ENCODE measurements at places on chromosomes 5 and 9. TPM values are rescaled to one million over a fixed set of nuclear protein-coding genes. Genes with fewer than 3 reads are reported as not detected.

DNA sequence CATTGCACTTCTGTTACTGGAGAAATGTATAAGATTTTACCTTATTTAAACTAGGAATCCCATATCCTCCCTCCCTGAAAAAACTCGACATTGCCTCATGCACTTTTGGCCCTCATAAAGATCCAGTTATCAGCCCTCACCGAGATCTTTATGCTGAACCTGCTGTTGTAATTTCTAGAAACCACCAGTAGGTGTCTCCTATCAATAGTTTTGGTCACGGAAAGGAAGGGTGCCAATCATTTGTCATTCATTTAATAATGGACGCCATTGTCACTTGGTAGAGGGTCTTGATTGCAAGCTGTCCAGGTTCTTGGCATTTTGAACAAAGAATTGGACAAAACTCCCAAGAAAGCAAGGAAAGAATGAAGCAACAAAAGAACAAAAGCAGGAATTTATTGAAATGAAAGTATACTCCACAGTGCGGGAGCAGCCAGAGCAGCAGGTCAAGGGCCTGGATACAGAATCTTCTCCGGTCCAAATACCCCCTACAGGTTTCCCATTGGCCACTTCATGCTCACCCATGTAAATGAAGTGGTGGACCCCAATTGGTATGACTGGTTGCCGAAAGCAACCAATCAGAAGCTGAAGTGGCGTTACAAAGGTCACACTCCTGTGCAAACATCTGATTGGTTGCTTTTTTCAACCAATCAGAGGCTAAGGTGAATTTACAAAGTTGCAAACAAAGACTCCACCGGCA is 524.3 kb downstream of the PSAT1 start:
- no peak for DNase-seq

- no peak for DNase-seq
Measured at GRCh38 chr5:145362266-145362665, 472.9 kb downstream of the PRELID2 start.

DNA sequence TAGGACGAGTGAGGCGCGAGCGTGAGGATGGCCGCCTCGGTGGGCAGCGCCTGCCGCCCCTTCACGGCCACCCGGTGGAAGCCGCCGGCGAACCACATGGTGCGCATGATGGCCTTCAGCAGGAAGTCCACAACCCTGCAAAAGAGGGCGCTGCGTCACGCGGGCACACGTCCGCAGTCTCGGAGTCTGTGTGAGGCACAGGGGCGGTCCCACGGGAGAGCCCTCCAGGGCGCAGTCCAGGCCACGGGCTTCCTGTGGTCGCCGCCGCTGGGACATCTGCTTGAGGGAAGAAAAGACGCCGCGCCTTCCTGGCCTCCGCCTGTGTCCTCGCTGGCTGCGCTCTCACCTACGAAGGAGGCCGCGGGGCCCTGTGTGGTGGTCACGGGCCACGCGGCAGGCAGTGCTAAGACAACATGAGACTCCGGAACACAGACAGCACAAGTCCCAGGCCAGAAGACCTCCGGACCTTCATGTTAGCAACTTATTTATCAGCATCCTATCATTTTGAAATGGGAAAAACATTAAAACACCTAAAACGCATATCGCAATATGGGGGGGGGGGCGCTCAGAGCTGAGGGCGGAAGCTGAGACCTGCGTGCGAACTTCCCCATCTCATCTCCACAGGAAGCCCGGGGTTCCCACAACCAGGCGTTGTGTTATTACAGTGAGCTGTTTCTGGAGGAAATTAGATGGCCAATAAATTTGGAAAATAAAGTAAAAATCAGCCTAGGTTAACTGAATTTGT is 28.8 kb downstream of the LPCAT1 start:
- no peak for DNase-seq

DNA sequence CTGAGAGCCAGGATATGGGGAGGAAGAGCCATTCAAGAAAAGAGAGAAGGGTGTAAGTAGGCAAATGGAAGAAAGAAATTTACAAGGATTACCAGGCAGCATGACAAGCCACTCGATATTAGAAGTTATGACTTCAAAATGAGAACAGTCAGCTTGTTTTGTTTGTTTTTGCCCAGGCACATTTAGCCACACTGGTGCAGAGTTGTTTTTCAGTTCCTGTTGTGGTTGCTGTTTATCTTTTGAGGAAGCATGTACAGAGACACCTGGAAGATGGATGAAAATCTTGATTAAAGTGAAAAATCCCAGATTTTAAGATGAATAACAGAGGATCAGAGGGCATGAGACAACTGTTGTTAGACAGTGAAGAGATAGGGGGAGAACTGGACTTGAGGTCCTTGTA is 199.1 kb downstream of the MTRR start:
- DNase-seq, result no peak

GRCh38 chr5:142821733-142822487 is 51.7 kb downstream of the ARHGAP26 start:
- no peak for DNase-seq

DNA sequence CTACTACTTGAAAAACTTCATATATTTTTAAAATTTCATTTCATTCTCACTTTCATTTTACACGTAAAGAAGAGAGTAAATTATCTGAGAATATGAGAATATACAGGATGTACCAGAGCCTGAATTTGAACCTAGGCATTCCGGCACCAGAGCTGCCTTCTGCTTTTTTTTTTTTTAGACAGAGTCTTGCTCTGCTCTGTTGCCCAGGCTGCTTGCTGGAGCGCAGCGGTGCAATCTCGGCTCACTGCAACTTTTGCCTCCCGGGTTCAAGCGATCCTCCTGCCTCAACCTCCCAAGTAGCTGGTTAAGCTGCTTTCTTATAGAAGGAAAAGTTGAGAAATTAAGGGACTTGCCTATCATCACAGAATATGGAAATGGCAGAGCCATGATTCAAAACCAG is 540.1 kb downstream of the EBF1 start:
- DNase-seq, result no peak

DNA sequence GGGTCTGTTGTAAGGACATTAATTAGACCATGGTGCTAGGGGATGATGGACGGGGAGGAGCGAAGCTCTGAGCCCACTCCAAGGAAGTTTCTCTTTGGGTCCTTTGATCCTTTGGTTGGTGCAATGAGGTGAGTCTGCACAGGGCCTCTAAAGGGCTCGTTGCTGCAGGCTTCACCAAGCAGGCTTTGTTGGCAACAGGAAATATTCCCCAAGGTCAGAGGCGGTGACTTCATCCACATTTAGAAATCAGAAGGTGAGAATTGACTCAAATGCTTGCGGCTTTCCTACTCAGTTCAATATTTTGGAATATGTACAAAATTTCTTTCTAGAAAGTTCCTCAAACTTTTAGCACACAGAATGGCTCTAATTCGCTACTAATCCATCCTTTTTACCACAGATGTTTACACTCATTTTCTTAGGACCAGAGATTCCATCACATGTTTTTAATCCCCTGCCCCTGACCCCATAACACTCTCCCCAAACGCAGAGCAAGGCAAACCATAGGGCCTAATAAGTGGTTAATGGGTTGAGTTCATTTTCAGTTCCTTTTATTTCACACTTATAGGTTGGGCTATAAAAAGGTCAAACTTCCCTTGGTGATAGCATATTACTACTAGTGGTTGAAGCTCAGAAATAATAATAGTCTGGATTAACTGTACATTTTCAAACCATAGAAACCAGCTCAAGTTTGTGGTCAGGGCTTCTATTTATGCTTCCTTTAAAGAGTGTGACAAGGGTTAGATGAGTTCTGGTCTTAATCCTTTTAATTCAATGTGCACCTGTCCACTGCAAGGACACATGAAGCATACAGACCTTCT is 37.3 kb upstream of the TMEM252 start:
- DNase-seq, result no peak

INSL4 gene
- not detected for total RNA-seq

ACO1 gene
- 45.0 TPM for total RNA-seq

SIT1 gene
- total RNA-seq, result 1.3 TPM

IPPK gene
- total RNA-seq, result 12.9 TPM

Measured in H9 (cell line).